ENCODE measurements at places on chromosomes 3 and 15.

DNA sequence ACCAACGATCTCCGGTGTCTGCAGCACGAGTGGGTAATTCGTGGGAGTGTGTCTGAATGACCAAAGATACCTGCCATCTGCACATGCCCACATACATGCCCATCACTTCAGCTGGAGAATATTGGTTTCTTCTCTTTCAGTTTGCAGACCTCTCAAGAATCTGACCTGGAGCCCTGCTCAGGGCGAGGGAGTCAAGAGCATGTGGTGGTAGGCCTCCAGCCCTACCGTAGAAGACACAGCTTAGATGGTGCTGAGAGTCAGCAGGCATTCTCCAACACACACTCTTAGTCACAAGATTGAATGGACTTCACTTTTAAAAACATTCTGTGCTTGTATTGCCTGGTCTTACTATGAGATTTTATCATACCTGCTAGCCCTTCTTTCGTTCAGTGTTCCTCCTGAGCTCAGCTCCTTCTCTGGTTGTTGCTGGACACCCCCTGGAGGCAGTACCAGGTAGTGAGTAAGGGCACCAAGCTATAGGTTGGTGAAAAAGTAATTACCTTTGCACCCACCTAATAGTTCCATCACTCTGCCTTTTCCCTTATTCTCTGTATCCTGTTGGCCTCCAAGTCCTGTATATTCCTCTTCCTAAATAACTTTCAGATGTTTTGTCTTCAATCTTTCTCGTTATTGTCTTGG, 252.0 kb downstream of the CACNA2D3 start:
- no peak for DNase-seq

DNA sequence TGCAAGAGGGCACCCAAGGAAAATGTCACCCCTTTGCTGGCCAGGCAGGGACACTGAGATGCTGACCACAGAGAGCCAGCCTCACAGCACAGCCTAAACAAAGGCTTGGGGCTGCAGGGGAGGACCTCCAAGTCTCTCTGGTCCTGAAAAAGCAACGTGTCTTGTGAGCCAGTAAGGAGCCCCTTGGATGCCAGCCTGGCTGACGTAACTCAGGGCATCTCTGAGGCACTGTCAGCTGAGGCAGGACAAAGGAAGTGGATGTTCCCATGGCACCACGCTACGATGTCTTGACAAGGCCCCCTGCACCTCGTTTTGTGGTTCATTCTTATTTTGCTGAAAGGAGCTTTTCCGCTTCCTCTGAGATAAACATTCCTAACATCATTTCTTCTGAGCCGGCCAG, 160.7 kb downstream of the OR4M2 start:
- no peak for DNase-seq

DNA sequence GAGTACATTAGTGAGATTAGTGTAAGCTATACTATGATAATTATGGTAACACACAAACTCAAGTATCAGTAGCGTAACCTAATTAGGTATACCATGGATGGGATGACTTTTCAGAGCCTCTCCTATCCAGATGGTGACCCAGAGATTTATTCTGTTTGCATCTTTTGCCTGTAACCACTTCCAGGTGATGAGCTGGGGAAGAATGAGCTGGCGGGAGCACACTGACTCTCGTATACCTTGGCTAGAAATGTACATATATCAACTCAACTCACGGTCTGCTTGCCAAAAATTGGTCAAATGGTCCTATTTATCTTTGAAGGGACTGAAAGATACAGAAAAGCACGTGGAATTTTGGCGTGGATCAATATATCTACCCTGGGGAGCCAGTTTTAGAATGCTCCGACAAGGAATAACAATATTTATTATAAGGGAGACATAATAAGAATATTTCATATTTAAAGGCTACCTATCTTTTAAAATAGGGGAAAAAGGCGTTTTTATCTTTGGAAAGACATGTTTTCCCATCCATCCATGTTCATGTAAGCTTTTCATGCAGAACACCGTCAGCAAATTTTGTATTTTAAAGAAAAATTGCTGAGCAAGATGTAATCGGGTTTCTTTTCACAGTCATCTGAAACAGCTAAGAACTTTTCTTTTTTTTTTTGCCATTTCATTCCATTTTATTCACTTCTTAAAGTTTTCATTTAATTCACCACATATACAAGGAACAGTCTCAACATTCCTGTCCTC, 502.6 kb upstream of the CBLB start:
- DNase-seq: no peak

DNA sequence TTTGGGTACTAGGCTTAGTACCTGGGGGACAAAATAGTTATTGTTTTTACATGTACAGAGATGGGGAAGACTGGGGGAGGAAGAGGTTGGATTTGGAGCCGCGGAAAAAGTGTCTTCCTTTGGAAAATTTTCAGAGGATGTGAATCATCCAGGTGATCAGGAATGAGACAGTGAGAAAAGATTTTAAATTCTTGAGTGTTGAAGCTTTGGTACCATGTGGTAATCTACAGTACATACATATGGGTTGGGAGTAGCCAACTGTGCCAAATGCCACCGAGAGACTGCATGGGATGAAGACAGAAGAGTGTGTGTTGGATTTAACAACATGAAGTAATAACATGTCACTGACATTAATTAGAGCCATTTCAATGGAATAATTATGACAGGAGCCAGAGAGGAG, 1238.2 kb downstream of the ROBO1 start:
- no peak for DNase-seq

DNA sequence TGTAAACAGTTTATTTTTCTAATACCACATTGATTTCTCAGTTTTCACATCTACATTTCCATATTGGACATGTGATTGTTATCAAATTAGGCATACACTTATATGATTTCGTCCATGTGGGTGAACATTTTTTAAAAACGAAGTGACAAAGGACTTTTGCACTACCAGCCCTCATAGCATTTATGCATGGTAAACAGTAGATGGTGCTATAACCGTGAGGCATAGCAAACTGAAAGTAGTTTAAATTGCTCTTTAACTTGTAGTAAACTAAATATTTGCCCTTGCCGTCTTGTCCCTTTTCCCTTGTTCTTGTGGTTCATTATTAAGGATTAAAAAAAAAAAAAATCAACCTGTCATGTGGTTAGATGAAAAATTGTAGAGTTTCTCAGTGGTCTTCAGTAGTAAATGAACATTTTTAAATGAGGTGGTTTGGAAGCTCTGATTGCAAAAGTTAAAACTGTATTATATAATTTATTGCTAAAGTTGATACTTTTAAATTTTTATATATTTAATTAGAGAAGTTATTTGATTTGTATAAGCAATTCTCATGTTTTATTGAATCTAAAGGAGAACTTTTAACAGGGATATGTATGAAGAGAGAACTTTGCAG, 24.0 kb downstream of the STX19 start:
- no peak for DNase-seq

DNA sequence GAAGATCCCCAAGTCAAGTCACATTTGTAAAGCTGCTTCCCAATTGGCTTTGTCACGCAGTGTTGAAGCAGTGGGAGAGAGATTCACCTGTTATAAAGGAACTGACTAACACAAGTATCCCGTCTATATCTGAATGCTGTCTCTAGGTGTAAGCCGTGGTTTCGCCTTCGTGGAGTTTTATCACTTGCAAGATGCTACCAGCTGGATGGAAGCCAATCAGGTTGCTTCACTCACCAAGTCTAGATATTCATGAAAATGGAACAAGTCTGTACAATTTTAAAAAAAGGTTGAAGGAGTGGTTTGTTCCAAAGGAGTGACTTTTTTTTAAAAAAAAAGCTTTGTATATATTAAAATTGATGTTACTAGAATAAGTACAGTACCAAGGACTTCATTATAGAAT, 11.7 kb downstream of the RBM5 start:
- DNase-seq: no peak

DNA sequence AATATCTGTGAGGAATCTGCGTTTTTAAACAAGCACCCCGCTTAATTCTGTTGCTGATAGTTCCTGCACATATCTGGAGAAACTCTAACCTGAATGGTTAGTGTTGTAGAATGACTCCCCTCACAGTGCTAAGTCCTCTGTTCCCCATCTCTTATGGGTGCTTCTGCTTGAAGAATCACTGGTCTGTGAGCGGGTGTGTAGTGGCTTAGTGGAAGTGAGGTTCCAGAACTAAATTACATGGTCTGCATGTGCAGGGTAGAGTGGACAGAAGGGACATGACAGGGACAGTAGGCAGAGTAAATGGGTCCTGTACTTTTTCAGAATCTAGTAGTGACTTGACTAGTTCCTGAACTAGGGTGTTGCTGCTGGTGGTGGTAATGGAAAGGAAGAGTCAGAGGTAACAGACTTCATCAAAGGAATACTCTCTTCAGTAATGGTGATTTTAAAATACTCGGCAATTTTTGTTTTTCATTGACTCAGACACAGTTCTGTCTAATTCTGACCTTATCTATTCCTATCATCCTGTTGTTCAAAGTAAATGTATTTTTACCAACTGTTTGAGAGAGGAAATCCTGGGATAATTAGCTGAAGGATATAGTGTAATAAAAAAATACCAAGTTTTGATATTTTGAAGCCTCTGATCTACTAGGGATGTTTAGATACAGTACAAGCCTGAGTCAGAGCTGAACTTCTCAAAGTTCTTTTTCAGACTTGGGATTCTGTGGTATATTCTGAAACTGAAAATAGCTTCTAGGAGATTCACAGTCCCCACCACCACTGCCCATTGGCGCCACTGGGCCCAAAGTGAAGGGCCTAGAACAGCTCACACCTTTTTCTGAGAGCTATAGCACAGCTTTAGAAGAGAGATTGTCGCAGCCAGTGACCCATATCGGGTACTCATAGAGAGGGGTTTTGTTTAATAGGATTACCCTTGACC, 55.5 kb downstream of the FNDC3B start:
- no peak for DNase-seq

DNA sequence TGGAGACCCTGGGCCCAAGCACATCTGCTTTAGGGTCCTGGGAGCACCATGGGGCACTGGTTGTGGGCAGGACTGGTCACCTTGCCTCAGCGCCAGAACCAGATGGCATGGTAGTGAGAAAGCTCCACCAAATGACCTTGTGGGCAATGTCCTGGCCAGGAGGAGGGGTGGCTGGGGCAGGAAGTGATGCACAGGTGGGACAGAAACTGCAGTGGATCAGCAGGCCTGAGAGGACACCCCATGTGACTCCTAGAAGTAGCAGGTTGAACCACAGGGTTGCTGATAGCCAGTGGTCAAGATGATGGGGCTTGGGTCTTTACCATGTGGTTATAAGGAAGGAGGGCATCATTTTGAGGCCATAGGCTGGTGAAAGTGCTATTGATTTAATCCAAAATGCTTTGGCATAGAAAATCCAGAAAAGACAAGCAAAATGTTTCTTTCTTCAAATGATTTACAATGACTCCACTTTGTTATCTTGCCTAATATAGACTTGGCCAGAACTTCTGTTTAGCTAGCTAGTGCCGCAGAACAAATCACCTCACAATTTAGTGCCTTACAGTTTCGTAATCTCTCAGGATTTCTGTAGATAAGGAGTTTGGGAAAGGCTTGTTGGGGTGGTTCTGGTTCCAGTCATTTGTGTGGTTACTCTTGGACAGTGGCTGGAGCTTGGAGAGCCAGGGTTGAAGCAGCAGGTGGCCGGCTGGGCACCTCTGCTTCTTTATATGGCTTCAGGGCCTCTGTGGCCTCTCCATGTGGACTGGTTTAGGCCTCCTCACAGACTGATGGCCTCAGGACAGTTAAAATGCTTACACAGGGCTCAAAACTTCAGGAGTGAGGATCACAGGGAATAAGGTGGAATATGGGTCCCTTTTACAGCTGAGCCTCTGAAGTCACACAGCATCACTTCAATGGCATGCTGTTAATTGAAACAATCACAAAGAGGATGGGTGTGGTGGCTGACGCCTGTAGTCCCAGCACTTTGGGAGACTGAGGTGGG, 27.5 kb downstream of the TMEM158 start:
- no peak for DNase-seq

- DNase-seq: no peak
These were observed 284.5 kb downstream of the ADAMTS17 start for GRCh38 chr15:100057281-100057680.

DNA sequence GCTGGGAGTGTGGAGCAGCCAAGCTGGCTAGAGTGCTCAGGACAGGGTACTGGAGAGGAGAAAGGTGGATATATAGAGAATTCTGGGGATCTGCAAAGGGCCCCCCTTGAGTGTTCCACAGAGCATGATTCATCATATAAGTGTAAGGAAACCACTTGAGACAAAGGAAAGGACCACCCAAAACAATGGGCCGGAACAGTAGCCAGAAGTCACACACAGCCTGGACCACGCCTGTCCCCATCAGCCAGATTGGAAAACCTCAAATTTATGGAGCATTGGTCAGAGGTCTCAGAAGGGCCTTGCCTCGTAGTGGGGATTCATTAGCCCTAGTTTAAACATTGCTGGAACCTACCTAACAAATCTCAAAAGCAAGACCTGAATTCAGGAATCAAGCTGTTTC, 4.9 kb upstream of the KNSTRN start:
- DNase-seq: no peak

DNA sequence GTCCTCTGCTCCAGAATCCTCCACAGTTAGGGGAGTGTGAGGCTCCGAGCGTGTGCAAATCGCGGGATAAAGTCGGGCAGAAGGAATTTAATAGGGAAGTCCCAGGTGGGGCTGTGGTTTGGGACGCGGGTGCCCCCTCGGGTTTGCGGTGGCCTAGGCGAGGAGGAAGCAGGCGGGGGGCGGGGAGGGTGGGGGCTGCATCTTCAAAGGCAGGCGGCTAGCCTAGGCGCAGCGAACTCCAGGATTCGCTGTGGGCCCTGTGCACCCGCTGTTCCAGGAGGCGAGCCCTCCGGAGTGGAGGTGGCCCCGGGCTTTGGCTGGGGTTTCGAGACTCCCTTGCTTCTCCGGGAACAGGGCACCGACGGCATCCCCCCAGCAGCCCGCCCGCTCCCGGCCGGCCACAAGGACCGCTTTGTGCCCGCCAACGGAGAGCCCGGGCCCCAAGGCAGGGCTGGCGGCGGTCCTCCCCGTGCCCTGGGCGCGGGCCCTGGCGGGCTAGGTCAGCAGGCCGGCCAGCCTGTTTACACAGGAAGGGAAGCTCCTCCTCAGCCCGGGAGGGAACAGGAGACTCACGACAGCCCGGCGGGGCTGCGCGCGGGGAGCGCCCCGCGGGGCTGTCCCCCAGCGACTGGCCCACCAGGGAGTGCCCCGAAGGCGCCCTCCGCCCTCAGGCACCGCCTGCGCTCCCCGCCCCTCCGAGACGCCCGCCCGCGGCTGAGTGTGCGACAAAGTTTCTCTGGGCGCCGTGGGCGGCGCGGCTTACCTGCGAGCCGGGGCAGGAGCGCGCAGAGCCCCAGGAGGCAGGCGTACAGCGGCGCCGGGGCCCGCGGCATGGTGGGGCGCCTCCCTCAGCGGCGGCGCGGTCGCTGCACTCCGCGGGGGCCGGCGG, 753 bp downstream of the ITGB5 start:
- no peak for DNase-seq

- no peak for DNase-seq
These were observed 8.8 kb downstream of the NEK10 start for GRCh38 chr3:27360113-27361078.

- DNase-seq: no peak
These were observed 185.6 kb downstream of the ADAMTS17 start for GRCh38 chr15:100156201-100156600.
